ENCODE measurements at places on chromosomes 16 and 17.

- DNase-seq, result no peak
Measured at GRCh38 chr17:46772475-46773220, 45.8 kb downstream of the WNT3 start.

- DNase-seq, result no peak
Measured at GRCh38 chr17:58262149-58262548, 18.6 kb downstream of the MPO start.

GRCh38 chr17:69916761-69917160 lies 158.3 kb upstream of the KCNJ16 start:
- no peak for DNase-seq

- DNase-seq, result no peak
Measured at GRCh38 chr16:27365142-27366089, 36.6 kb upstream of the IL21R start.
